ENCODE measurements at places on chromosomes 7 and 10.

DNA sequence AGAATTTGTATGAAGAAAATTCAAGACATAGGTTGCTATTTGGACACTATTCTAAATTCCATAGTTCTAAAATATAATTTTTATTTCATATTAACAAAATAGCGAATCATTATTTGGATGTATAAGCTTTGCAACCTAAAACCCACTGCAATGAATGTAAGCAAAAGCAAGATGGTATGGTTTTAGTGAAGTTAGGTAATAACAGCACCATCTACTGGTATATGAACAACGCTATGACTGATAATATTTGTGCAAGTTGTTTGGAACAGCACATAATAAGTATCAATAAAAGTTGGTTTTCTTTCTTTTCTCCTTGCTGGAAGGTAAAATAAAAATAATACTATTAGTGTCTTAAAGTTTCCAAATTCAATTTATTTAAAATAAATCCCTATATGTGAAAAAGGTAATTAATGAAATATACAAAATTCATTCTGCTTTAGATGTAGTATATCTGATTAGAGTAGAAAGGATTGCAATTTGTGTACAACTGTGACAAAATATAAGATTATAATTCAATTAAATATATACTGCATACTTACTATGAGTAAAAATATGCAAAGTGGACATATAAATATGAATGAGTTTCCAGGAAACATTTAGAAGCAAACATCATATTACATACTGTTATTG lies 79.0 kb upstream of the LSM8 start:
- no peak for DNase-seq

- no peak for DNase-seq
Observed at GRCh38 chr7:31069860-31070555, 17.9 kb downstream of the ADCYAP1R1 start.

- DNase-seq: no peak
Observed at GRCh38 chr10:116866066-116866465, 16.8 kb downstream of the ENO4 start.

- no peak for DNase-seq
Observed at GRCh38 chr7:106152313-106152665, 40.2 kb upstream of the SYPL1 start.

GRCh38 chr7:151311294-151311864 lies 30.2 kb upstream of the NUB1 start:
- no peak for DNase-seq

DNA sequence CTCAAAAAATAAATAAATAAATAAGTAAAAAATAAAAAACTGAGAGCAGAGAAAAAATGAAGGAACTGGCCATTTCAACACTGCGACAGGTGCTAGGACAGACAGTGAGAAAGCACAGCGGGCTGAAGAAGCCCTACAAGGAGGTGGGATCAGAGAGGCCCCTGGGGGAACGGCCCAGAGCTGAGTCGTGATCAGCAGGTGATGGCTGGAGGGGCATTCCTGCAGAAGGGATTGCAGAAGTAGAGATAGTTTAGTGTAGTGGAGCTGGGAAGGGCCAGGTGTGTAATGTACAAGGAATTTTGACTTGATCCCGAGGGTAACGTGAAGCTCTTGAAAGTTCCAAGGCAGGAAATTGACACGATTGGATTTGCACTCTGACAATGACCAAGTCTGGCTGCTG lies 112.1 kb downstream of the CUL2 start:
- no peak for DNase-seq

DNA sequence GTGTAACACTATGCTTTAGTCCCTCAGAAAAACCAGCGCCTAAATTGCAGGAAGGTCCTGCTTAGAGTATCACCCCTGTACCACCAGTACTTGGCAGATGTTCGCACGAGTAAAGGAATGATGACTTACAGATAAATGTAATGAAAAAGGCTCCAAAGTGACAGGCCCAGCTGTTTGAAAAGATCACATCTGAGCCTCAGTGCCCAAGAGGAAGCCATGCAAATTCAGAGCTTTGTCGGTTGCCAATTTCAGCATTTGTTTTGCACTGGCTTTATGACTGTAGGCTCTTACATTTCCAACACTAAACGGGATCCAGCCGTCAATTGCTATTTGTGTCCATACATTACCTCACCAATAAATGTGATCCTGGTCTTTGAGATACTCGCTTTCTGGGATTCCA lies 60.6 kb upstream of the GAD2 start:
- DNase-seq: no peak

DNA sequence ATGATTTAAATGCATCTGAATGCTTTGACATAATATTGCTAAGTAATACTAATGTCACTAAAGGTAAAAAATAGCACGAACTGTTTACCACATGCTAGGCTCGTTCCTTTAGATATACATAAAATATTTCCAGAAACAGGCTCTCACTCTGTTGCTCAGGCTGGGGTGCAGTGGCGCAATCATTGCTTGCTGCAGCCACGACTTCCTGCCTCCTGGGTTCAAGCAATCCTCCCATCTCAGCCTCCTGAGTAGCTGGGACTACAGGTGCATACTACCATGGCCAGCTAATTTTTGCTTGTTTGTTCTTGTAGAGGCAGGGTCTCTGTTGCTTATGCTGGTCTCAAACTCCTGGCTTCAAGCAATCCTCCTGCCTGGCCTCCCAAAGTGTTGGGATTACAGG lies 183.3 kb downstream of the SGMS1 start:
- no peak for DNase-seq

- no peak for DNase-seq
Observed at GRCh38 chr10:2340831-2341647, 603.7 kb upstream of the ADARB2 start.

DNA sequence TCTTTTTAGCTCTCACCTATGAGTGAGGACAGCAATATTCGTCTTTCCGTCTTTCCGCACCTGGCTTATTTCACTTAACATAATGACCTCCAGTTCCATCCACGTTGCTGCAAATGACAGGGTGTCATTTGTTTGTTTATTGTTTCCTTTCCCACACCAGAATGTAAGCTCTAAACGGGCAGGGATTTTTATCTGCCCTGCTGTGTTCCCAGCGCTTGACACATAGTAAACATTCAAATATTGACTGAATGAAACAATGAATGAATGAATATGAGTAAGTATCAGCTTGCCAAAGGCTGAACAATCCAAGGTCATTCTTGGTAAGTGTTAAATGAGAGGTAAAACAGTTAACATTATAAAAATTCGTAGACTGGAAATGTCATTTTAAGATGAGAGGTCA lies 12.8 kb downstream of the SH3PXD2A start:
- DNase-seq: no peak

DNA sequence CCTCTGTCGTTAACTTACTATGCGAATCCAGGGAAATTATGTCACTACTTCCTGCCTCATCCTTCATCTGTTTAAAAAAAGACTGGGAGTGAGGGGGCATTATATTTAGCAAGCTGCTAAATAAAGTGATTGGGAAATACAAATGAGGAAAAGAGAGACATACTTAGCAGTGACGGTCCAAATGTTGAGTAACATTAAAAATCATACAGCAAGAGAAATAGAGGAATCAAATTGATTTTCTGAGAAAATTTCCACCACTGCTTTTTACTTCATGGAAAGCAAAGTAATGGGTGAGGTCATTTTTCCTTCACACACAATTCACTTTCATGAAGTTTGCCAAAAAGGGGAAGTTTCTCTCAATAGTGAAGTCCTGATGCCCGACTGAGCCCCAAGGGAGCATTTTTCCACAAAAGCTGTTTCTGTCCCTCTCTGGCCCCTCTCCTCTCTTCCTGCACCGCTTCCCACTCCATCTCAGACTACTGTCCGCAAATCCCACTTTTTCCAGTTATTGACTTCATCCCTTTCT lies 61.9 kb upstream of the ADO start:
- no peak for DNase-seq

DNA sequence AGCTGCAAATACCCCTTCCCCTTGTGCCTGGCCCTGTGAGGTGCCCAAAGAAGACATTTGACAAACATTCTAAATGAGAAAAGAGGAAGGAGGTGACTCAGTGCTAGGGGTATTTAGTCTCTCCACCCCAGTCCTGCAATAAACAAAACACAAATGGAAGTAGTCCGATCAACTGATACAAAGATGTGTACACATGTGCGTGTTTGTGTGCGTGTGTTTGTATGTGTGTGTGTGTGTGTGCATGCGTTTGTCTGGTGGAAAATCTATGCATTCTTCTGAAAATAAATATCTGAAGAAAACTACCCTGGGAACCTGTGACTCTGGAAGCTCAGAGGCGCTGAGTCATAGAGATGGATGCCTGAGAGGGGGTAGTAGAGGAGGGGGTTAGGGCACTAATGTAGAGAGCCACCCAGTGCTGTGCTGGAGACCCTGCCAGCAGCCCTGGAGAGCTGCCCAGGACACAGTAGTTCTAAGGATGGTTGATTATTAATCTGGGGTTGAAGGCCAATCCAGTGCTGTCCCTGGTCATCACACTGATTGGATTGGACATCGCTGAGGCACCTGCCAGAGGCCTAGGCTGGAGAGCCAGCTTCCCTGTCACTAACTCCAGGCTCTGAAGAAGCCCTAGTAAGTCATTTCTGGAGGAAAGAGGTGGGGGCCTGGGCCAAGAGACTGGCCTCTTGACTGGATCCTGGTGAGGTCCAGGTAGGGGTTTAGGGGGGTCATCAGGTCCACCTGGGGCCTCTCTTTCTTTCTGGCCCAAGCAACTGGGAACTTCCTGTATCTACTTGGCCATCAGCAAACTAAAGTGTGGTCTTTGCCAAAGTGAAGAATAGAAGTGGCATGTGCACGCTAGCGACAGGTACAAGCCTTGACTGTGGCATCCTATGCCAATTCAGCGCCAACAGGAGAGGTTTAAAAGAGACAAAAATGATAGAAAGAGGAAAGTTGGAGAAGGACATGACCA lies 18.5 kb downstream of the SFTPA1 start:
- DNase-seq: no peak

GRCh38 chr10:75127471-75127870 lies 16.0 kb downstream of the SAMD8 start:
- no peak for DNase-seq

GRCh38 chr7:37433166-37433565 lies 15.5 kb downstream of the ELMO1 start:
- DNase-seq: no peak

DNA sequence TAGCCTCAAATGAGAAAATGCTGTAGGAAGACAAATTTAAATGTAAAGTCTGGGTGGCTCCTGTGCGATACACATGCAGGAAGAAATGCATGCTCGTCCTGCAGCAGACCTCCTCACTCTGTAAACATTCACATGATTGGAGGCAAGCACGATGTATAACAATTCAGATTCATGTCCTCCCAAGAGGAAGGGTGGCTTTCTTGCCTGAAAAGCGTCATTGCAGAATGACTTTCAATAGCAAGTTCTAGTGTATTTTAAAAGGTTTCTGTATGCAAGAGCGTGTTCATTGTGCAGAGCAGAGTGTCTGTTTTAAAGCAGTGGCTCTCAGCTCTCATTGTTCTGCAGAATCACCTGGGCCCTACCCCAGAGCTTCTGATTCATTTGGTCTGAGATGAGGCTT lies 170.3 kb upstream of the CELF2 start:
- no peak for DNase-seq

- no peak for DNase-seq
Observed at GRCh38 chr10:5958675-5959074, 18.7 kb downstream of the IL15RA start.

- DNase-seq: no peak
Observed at GRCh38 chr7:75843613-75844116, 30.1 kb upstream of the CCL24 start.

DNA sequence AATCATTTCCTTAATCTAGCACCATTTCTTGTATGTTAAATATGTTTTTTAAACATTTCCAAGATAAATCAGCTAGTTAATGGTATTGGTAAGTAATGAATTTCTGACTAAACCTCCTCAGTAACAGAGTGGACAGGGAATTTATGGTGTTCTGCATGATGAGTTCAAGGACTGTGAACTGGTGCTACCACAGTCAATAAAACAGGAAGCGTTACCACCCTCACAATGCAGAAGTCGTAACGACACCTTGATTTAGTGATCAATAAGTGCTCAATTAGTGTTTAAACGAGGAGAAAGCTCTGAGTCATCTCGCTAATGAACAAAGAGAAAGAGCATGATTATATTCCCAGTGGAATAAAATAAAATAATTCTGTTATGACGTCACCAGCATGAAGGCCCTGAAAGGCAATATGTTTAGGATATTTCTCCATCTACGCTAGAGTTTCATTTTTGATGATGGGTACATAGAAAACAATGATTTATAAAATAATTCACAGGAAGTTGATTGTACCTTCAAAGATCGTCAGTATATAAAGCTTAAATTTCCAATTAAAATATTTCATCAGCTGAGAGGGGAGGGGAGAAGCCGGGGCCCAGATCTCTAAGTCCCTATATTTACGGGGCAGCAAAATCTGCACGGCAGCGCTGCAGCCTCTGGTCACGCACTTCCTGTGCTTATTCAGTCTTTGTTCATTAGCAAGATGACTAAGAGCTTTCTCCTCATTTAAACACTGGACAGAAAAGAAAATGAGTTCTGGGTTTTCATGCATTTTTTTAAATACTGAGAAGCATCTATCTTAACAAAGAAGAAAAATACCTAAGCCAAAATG lies 400.5 kb downstream of the PTPRN2 start:
- DNase-seq: no peak

GRCh38 chr10:123413353-123413752 lies 252.8 kb upstream of the GPR26 start:
- DNase-seq: no peak

DNA sequence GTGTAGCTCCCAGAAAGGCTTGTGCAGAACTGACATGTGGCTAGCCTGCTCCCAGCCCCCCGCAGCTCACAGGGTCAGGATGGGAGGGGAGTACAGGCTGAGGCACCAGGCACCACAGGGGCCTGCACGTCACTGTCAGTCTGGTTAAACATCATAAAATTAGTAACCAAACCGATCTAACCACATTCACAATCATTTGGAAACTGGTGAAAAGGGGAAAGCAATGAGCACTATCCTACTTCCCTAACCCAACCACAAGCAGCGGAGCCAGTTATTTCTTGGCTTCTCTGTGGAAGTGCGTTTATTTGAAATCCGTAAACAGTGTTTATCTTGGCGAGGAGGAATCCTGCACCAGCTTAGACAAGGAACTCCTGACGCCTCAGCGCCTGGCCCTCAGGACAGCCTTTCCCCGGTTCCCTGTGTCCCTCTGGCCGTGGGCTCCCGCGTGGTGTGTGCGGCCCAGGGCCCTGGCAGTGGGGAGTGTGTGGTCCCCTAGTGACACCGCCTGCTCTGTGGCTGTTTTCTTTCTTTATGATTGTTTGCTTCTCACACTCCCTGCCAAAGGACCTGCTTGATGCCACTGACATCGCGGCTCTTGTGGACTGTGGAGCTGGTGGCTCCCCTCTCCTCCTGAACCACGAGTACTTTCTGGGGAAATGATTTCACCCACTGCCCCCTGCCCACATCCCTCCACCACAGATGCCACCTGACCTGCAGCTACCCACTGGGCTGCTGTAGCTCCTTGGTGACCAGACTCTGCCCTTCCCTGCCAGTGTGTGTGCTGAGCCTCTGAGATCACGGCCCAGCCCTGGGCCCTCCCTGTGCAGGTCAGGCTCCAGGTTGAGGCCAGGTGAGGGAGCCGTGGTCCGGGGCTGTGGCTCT lies 38.0 kb downstream of the INPP5A start:
- peak; percentile 36 for DNase-seq

GRCh38 chr10:91352760-91353159 lies 57.4 kb upstream of the HECTD2 start:
- DNase-seq: no peak

GRCh38 chr10:127854769-127855590 lies 37.8 kb downstream of the CLRN3 start:
- peak; percentile 20 for DNase-seq

GRCh38 chr7:151885202-151885580 lies 8.3 kb upstream of the PRKAG2 start:
- no peak for DNase-seq

GRCh38 chr10:11447586-11447985 lies 163.9 kb downstream of the USP6NL start:
- DNase-seq: no peak

All from CD4-positive, alpha-beta T cell treated with Interleukin-1 beta for 1 hour (primary cell).